ENCODE measurements at places on chromosomes 6 and 20.

DNA sequence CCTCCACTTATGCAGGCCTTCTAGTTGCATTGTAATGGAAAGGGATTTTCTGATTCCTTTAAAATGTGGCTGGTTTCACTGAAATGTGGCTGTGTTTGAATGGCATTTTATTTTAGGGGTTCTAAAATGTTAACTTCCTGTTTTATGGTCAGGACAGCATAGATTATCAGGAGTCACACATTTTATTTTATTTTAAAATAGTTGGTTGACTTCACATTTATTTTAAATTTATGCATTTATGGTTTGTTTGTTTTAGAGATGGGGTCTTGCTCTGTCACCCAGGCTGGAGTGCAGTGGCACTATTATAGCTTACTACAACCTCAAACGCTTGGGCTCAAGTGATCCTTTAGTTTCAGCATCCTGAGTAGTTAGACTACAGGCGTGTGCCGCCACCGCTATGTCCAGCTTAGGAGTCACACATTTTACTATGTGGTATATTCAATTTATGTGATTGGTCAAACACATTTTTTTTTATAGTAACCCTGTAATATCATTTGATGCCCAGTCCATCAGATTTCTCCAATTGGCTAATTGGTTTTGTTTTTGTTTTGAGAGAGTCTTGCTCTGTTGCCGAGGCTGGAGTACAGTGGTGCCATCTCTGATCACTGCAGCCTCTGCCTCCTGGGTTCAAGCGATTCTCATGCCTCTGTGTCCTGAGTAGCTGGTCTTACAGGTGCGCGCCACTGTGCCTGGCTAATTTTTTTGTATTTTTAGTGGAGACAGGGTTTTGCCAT is 2.3 kb downstream of the DTD1 start:
- DNase-seq, result no peak

- no peak for DNase-seq
Measured at GRCh38 chr6:69818223-69818930, 21.6 kb upstream of the LMBRD1 start.

- DNase-seq, result no peak
Measured at GRCh38 chr20:51884561-51884960, 82.2 kb upstream of the SALL4 start.

GRCh38 chr20:22949331-22950109 is 85.6 kb upstream of the SSTR4 start:
- DNase-seq, result no peak

GRCh38 chr6:36701401-36701991 is 3.9 kb downstream of the RAB44 start:
- DNase-seq, result no peak

DNA sequence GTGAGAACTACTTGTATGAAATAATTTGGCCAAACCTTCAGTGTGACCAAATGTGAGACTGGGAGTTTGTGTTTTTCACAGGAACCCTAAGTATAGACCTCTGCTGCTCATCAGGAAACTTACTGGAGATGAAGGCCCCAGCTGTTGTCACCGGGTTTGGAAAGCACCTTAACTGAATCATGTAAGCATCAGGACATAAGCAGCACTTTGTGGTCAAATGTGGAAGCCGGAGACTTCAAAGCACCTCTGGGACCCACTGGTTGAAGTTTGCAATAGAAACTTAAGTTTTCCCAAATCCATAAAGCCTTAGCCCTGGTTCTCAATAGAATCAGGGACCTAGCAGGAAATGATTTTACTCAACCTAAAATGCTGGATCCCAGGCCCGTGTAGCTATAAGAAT is 14.3 kb downstream of the TTPAL start:
- no peak for DNase-seq

DNA sequence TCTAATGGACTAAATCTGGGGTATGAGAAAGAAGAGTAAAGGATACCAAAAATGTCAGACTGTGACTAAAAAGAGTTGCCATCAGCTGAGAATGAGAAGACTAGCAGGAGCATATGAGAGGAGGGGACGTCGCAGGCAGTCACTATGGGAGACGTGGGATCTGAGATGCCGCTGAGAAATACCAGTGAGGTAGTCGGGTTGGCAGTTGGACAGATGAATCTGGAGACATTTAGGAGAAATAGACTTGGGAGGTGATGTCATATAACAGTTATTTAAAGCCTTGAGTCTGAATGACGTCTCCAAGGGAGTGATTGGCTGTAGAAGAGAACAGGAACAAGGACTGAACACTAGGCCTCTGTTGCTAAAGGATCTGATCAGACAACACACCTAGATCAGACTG is 51.5 kb upstream of the TRIM26 start:
- DNase-seq, result no peak

DNA sequence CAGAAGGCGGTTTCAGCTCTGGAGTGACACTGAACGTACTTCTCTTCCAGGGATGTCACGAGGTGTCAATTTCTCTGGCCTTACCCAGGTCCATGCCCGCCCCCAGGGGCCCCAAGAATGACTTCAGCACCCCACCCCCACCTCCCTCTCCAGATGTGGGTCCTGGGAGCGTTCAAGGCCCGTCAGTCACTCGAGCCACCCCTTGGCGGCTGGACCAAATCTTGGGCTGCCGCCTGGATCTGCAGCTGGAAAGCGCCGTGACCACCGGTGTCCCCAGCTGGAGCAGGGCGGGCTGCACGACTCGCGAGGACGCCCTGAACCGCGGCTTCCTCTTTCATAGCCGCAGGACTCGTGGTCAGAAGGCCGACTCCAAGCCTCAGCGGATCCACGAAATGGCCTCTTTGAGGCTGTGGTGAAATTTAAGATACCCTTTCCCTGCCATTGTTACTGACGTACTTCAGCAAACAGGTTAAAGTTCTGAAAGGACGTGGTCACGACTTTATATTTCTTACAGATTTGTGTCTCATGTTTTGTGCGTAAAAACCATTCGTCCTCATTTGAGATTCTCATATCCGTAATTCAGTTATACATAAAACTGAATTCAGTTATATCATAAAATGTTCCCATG is 29.3 kb downstream of the TRIM38 start:
- DNase-seq, result peak; percentile 36

- no peak for DNase-seq
Measured at GRCh38 chr6:39490108-39490507, 167.6 kb upstream of the KCNK16 start.

Measured in GM12891 (cell line).